Stimulated activated CD4-positive, alpha-beta T cell treated with anti-CD3 and anti-CD28 coated beads, Interleukin-1b, Interleukin-23, amount 100 ng/mL, for 1 hour (primary cell): ENCODE measurements at places on chromosomes 4 and X.

DNA sequence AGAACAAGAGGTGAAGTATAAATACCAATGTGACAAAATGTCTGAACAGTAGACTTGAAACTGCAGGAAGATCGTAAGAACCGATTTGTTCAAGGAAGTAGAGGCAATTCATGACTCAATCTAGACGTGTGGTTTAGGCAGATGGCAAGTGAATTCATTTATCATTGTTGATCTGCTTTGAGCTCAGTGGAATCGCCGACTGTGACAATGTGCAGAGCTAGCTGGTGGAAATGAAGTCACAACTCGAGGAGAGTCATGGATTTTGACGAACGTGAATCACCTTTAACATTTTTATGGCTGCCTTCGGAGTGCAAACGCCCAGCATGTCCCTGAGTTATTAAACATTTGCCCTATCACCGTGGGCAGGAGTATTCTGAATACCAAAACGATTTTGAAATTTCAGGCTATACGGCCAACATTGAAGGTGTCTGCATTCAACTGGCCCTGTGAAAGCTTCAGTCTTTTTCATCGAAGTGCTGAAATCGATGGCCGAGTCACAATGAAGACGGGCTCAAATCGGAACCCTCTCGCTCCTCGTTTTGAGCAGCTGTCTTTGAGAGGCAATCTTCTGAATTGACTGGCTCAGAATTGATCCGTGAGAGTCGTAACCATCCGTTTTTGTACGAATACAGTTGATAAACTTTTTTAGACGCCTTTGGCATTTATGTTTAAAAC is 689 bp upstream of the OGT start:
- DNase-seq, result no peak

DNA sequence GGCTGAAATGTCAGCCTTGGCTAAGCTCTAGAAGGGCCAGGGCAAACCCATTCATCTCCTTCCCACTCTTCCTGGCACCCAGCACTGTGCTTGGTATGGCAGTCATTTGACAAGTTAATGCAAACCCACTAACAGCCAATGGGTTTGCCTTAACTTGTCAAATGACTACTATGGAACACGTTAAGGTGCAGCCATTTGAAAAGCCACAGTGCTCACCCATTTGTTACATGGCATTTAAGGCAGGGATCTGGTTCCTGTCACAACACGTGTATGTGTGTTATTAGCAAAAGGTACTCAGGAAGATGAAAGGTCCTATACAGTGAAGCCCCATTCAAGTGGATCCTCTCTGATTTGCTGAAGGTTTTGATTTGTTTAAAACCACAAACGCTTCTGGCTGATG is 7.2 kb downstream of the CRMP1 start:
- no peak for DNase-seq

DNA sequence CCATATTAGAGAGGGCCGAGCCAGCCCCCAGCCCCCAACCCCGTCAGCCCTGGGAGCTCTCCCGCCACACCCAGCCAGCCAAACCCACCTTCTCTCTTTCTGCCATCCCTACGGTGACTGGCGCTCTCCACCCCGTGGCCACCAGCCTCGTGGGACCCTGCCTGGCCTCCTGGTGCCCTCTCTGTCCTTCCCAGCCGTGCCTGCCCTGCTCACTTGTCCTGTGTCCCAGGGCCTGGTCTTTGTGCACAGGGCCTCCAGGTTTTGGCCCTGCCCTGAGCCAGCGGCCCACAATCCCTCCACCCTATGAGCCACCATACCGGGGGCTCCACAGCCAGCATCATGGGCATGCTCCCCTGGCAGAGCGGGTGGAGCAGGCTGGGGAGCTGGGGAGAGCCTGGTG is 77.4 kb downstream of the ABLIM2 start:
- DNase-seq, result no peak

- no peak for DNase-seq
These were observed 59.0 kb downstream of the NFKB1 start for GRCh38 chr4:102560115-102560514.

GRCh38 chrX:53377464-53377863 is 45.0 kb downstream of the SMC1A start:
- no peak for DNase-seq
